ENCODE measurements at places on chromosomes 5 and 9.

DNA sequence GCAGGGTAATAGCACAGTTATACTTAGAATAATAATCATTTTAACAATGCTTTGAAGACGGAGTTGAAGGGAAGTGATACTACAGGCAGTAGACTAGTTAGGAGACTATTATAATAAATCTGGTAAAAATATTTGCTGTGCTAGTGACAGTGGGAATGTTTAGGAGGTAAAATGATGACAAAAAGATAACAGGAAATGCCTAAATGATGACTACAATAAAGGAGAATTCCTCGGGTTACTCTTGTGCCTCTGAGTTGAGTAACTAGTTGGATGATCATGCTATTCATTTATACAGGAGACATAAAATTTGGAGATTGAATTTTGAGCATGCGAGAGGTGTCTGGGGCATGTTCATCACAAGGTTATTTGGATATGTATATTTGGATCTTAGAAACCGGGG, 32.2 kb upstream of the PAM start:
- no peak for DNase-seq

- DNase-seq = no peak
Observed at GRCh38 chr5:132662925-132663770, 5.2 kb downstream of the IL13 start.

DNA sequence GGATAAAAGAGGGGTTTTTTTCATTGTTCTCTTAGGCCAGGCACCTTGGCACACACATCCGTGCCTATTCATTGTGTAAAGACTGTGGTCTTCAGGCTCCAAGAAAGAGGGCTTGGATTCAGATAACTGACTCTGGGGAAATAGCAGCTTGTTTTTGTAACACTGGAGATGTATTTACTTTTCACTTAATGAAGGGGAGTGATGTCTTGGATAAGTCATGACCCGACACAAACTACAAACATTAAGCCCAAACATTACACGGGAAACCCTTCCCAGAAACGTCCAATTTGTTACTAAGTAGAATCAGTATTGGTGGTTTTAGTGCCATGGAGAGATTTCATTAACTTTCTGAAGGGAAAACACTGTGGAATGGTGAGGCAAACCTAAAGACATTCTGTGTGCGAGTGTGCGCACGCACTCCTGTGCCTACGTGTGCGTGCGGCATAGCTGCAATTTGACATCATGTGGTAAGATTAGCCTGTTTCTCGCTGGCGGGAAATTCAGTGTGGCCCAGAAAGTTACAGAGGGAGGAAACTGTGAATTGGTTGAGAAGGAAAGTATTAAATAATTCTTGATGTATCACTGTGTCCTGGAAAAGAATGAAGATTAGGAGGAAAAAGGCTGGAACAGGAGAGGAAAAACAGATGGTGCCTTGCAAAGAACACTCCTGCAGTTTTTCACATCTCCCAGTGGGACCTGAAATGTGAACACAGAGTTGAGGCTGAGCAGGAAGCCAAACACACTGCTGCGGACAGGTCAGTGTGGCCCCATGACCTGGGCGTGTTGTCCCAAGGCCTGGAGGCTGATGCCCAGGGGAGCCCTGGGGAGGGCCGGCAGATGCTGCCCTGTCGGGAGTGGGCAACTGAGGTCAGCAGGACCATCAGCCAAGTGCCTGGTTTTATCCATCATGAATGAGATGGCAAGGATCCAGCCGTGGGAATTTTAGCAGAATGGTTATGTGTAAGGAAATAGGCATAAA, 108.5 kb downstream of the GAS1 start:
- no peak for DNase-seq

GRCh38 chr5:117680426-117680825, 1105.8 kb upstream of the SEMA6A start:
- no peak for DNase-seq

DNA sequence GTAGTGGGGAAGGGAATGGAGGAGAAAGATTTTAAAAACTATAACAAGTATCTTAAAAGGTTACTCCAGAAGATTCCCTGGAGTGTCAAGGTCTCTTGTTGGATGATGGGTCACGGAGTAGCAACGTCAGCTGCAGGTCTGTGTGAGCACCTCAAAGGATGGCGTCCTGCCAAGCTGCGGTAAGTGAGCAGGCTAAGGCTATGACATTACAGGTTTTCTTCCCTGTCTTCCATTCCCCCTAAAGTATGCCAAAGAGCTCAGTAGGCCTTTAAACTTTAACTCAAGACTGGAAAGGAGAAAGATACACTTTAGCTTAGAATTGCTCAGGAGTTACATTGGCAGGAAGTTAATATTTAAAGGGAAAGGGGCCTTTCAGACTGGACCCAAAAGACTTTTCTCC, 17.5 kb downstream of the SPOCK1 start:
- DNase-seq = no peak

- no peak for DNase-seq
Observed at GRCh38 chr5:165334201-165334600, 1828.8 kb downstream of the MAT2B start.
